ENCODE measurements at places on chromosomes 6 and 20. TPM values are rescaled to one million over a fixed set of nuclear protein-coding genes. Genes with fewer than 3 reads are reported as not detected.

NMBR gene
- 0.16 TPM for total RNA-seq

PAK5 gene
- total RNA-seq, result not detected

MUCL3 gene
- not detected for total RNA-seq

PPP1R16B gene
- 184 TPM for total RNA-seq

KCNG1 gene
- 3.4 TPM for total RNA-seq

TFAP2C gene
- total RNA-seq, result under 0.01 TPM

MMP24 gene
- 0.38 TPM for total RNA-seq

ADGB gene
- total RNA-seq, result not detected

PFDN4 gene
- total RNA-seq, result 48.4 TPM

MAD2L1BP gene
- total RNA-seq, result 18.6 TPM

WFDC10B gene
- not detected for total RNA-seq

CCR6 gene
- not detected for total RNA-seq

ADGRF5 gene
- total RNA-seq, result 276 TPM

ZKSCAN4 gene
- total RNA-seq, result 3.9 TPM

MOCS1 gene
- total RNA-seq, result 15.1 TPM

KCNK16 gene
- not detected for total RNA-seq
